ENCODE measurements at places on chromosomes 12 and 14.

DNA sequence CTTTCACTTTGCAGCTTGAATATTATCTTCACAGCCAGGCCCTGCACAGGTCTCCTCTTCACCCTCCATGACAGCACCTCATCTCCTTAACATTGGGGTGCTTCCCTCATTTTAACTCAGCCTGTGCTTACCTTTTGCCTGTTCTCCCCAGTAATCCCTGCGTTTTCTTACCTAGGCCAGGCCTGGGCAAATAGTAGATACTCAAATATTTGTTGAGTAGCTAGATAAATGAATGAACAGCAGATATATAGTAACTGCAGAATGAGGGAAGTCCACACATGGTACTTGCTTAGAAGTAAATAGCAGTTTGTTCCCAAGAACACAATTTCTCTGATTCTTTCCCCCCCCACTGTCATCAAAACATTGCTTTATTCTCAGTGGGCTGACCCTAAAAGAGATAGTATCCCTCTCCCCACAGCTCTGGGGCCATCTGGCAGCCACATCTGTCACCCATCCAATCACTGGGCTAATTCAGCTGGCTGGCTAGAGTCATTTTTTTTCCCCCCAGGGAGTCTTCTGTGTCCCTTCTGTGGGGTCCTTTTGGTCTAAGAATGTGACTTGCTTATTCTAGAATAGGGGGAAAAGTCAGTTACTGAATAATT is 43.2 kb downstream of the APPL2 start:
- DNase-seq = no peak

DNA sequence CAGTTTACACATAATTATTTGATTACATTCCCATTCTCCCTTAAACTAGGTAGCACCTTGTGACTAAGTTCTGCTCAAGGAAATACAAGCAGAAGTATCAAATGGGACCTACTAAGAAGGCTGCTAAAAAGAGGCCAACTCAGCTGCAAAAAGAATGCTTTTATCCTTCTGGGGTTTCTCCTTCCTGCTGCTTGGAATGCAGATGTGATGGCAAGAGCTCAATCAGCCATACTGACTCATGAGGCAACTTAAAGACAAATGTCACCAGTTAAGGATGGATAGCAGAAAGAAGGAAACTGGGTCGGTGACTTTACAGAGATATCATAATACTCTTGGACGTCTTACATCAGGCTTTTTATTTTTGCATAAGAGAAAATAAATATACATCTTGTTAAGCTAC is 38.0 kb upstream of the RAP1B start:
- peak; percentile 3 for DNase-seq

DNA sequence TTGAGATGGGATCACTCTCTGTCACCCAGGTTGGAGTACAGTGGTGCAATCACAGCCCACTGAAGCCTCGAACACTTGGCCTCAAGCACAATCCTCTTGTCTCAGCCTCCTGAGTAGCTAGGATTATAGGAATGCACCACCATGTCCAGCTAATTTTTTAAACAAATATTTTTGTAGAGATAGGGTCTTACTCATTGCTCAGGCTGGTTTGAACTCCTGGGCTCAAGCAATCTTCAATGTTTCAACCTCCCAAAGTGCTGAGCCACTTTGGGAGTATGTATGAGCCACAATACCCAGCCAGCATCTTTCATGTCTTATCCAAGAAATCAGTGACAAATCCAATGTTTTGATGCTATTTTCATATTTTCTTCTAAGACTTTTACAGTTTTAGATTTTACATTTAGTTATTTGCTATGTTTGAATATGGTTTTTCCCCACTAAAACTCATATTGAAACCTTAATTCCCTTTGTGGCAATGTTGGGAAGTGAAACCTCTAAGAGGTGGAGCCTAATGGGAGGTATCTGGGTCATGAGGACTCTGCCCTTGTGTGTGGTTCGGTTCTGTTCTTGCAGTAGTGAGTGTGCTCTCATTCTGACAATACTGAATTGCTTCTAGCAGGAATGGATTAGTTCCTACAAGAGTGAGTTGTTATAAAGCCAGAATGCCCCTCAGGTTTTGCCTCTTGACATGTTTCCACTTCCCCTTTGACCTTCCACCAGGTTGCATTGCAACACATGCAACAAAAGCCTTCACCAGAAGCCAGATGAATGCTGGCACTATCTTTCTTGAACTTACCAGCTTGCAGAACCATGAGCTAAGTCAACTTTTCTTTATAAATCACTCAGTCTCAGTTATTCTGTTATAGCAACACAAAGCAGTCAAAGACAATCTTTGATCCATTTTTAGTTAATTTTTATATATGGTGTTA is 80.8 kb upstream of the AMIGO2 start:
- peak; percentile 47 for DNase-seq

GRCh38 chr12:13256692-13257045 is 60.1 kb downstream of the EMP1 start:
- DNase-seq = no peak

GRCh38 chr14:84401631-84402030 is 1128.3 kb upstream of the FLRT2 start:
- no peak for DNase-seq

- DNase-seq = no peak
Observed at GRCh38 chr14:94560751-94561655, at the start of gene SERPINA4. SERPINA4 (plus strand) TSS chr14:94561442; CDS start chr14:94563483, 2,041 bp downstream.

GRCh38 chr14:79896009-79896408 is 315.3 kb downstream of the DIO2 start:
- DNase-seq = peak; percentile 32

DNA sequence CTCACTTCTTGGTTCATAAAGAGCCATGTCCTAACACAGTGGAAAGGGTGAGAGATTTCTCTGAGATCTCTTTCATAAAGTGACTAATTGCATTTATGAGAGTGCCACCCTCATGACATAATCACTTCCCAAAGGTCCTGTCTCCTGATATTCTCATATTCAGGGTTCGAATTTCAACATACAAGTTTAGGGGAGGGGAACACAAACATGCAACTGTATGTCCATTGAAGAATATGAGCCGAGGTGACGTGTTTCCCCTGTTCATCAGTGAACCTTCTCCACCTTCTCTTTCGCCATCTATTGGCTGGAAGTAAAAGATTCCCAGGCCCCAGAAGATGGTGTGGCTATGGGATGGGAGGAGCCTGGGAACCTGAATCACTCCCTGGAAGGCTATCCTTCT is 354.2 kb upstream of the ATP2B1 start:
- DNase-seq = no peak

DNA sequence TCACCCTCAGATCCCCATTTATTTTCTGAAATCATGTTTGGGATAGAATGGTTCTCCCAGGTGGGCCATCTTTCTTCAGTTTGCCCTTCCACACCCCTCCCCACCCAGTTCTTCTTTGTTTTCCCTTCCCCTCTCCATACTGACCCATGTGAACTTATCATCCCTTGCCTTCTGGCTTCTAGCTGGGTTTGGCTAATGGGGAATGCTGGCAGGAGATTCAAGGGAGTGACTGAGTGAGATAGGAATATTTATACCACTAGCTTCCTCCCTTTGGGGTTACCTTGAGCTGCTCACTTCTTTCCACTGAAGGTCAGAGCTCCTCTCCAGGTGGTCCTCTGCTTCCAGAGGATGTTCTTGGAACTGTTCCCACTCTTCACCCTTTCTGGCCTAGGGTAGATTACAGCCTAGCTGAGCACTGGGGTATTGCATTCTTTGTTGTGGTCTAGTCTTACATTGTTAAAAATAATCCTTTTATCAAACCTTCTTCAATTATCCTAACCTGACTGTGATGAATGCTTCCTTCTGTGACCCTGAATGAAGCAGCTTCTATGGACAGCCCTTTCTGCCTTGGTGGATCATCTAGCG is 88.3 kb upstream of the ATP2B1 start:
- no peak for DNase-seq

- no peak for DNase-seq
Observed at GRCh38 chr12:51779876-51780275, 68.6 kb downstream of the FIGNL2 start.

DNA sequence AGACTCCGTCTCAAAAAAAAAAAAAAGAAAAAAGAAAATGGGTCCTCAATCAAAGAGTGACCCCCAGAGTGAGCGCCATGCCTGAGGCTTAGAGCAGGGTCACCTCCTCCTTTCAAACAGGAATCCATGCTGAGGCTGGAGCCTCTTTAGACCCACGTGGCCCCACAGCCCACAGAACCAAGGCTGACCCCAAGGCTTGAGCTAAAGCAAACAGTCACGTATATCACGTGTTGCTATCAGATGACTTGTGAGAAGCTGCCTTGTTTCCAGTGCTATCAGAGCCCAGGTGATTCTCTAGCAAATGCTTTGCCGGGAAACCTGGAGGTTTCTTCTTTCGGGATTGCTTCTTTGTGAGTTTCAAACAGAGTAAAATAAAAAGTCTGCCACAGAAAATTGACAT is 31.7 kb upstream of the DYNC1H1 start:
- no peak for DNase-seq

DNA sequence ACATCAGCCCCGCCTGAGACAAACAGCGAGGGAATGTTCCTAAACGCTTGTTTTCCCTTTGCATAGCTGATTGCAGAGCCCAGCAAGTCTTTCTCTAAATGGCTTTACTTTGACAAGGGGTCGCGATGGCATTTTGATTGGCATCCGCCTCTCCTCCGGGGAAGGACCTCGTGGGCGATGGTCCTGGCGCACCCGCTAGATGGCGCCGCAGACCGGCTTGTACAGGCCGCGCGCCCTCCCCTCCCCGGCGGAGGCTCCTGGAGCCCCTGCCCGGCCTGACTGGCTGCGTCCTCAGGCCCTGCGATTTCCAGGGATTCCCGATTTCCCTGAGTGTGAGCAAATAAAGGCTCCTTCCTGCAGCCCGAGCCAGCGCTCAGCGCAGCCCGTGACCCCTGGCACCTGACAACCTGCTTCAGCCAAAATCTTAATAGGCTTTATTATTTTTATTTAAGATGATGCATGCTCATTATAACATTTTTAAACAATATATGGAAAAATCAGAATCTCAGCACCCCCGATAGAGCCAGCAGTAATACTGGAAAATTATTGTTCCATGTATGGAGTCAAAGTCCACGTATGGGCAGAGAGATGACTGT is 468.3 kb downstream of the AACS start:
- no peak for DNase-seq

- no peak for DNase-seq
Observed at GRCh38 chr14:50364792-50365191, 31.9 kb downstream of the CDKL1 start.

DNA sequence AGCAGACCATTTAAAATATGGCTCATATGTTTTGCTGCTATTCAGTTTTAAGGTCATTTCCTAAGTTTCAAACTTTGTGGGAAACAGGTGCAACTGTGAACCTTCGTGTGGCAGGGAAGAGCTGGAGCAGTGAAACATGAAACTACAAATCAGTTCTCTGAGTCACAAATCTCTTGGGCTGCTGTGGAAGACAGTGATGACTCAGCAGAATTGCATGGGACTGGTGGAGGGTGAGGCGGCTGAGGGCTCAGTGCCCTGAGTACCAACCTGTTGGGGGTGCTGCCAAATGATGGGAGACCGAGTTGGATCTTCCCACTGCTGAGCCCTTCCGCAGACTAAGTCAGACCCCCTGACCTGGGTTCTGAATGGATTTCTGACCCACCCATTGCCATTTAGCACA is 8.4 kb upstream of the CALM1 start:
- peak; percentile 76 for DNase-seq

DNA sequence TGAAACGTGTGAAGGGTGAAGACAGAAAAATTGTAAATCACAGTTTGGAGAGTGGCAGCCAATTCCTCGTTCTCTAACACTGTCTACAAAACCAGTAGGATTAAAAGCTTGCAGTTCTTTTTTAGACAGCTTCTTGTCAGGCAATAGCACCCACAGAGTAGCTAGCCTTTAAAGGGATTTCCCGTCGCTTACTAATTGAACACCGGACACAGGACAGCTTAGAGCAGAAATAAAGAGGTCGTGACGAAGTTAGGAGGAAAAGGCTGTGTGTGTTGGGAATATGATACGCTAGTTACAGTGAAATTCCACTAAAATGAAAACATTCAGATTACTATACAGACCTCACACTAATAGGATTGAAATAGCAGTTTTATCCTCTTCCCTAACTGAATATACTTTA is 149.1 kb upstream of the FLRT2 start:
- peak; percentile 14 for DNase-seq

DNA sequence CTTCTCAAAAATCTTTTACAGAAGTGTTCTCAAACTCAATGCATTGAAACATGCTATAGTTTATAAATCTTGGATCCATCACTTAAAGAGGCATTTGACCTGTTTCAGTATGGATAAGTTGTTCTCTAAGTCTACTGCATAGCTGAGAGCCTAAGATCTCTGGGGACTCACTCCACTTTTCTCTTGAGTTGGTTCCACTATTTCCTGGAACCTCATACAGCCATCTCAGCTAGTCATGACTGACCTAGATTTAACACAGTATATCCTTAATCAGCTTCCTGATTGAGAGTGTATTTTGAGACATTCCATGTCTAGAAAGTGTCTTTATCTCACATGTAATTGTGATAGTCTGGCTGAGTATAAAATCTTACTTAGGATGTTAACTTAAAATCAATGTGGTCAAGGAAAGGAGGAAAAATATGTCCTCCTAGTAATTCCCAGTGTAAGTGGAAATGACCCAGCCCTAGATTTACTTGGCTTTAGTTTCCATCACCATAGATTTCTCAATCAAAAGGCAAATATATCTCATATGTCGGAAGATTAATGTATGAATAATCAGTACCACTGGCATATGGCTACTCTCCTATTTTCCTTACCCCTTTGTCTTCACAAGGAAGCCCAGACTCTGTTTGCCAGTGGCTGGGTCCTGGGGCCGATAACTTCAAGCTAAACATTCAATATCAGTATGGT is 61.9 kb downstream of the KICS2 start:
- no peak for DNase-seq

- no peak for DNase-seq
Observed at GRCh38 chr12:45977620-45978019, 12.8 kb downstream of the SCAF11 start.
